Activated T-cell treated with anti-CD3 and anti-CD28 coated beads, Interleukin-2, amount 50 U/mL, for 24 hours (primary cell): ENCODE measurements at places on chromosomes 16 and 17.

GRCh38 chr17:45372325-45372869, 55.6 kb upstream of the MAP3K14 start:
- H3K27ac ChIP-seq, result no peak overlapping the region
- DNase-seq, result peak; percentile 28

- H3K27me3 ChIP-seq, result no peaks in the 10 kb centered on the region
- H3K4me1 ChIP-seq, result no peaks in the 10 kb centered on the region
- no peak overlapping the region for H3K27ac ChIP-seq
These were observed 73.5 kb upstream of the KIF2B start for GRCh38 chr17:53749178-53749577.

- H3K27ac ChIP-seq, result no peak overlapping the region
- no peak for DNase-seq
- H3K27me3 ChIP-seq, result no peaks in the 10 kb centered on the region
- H3K4me3 ChIP-seq, result no peak overlapping the region
- no peaks in the 10 kb centered on the region for H3K4me1 ChIP-seq
- H3K36me3 ChIP-seq, result peaks cover 13% of the 10 kb centered on the region
These were observed 13.3 kb downstream of the NXPH3 start for GRCh38 chr17:49588726-49589576.

DNA sequence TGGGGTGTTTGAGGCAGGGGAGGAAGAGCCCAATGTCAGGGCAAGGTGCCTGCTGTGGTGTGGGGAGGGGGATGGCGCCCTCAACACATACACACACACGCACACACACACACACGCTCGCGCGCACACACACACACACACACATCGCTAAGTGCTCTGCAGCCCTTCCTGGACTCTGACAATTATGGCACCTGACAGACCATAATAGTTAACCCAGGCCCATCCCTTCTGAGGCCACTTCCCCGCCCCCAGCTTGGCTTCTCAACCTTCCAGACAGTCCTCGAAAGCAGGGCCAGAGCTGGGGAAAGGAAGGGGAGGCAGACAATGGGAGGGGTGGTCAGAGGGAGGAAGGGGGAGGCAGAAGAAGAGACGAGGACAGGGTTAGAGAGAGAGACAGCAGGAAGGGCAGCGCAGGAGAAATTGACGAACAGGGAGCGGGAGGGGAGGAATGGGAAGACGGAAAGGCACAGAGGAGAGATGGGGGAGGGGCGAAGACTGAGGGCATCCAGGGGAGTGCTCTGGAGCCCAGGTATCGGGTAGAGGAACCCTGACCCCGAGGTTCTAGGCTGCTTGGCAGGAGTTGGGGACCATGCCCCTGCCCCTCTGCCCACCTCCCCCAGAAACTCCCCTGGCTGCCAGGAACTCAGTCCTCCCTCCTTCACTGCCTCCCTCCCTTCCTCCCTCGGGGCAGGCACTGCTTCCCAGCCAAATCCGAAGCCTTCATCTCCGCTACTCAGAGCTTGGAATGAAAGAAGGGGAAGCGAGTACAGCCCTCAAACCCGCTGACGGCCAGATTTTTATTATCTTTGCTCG, 4.0 kb downstream of the SRCIN1 start:
- H3K27me3 ChIP-seq, result peaks cover 81% of the 10 kb centered on the region
- H3K36me3 ChIP-seq, result no peaks in the 10 kb centered on the region
- no peak for DNase-seq
- H3K27ac ChIP-seq, result no peak overlapping the region
- no peak overlapping the region for H3K4me3 ChIP-seq

GRCh38 chr17:41009301-41009760, 403 bp upstream of the KRTAP3-1 start:
- no peaks in the 10 kb centered on the region for H3K4me1 ChIP-seq
- H3K4me3 ChIP-seq, result no peak overlapping the region
- no peak overlapping the region for H3K27ac ChIP-seq
- peaks cover 3% of the 10 kb centered on the region for H3K27me3 ChIP-seq

DNA sequence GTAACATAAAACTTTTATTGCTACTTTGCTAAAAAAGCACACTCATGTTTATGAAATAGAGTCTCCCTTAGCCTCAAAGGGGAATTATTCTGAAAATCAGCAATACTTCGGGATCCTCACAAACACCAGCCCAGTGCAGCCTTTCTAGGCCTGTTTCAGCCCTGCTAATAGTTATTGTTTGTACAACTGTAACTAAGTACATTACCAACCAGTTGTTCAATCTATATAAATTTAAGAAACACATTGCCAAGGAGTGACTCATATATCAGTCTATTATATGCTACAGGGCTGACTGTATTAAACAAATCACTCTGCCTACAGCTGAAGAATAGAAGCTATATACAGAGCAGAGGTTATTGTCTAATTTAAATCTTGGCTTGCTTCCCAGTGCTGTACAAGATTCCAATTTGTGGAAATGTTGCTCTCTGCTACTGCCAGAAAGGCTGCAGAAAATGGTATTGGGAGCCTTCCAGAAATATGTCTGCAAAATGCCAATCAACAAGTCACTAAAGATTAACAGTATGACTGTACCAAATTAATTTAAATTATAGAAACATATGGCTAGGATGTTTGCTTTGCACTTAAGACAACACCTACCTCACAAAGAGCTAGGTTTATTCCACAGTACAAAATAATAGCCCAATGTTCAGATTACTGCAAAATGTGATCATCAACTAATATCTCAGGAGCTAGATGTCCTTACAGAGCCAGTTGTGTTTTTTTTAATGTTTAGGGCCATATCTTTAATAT, 49.7 kb downstream of the TOX3 start:
- no peak overlapping the region for H3K4me3 ChIP-seq
- H3K27me3 ChIP-seq, result no peaks in the 10 kb centered on the region
- no peak overlapping the region for H3K27ac ChIP-seq
- DNase-seq, result no peak

- H3K4me1 ChIP-seq, result peaks cover 42% of the 10 kb centered on the region
- H3K4me3 ChIP-seq, result peak overlapping the region; percentile 94
- no peak for DNase-seq
- no peaks in the 10 kb centered on the region for H3K27me3 ChIP-seq
- H3K36me3 ChIP-seq, result peaks cover 41% of the 10 kb centered on the region
These were observed 2.8 kb downstream of the TOB1 start for GRCh38 chr17:50863221-50863843.

GRCh38 chr17:5418858-5419355, 555 bp downstream of the NUP88 start:
- peak overlapping the region; percentile 100 for H3K27ac ChIP-seq
- peaks cover 56% of the 10 kb centered on the region for H3K4me1 ChIP-seq
- DNase-seq, result no peak
- H3K36me3 ChIP-seq, result peaks cover 94% of the 10 kb centered on the region
